ENCODE measurements at places on chromosomes 5 and 9. TPM values are rescaled to one million over a fixed set of nuclear protein-coding genes. Genes with fewer than 3 reads are reported as not detected.
A peak's percentile ranks its signal among the peaks of the same experiment; 100 is the strongest.

Gene TMEM171
- total RNA-seq = 6.7 TPM

Gene NEUROG1
- total RNA-seq = not detected

- H3K36me3 ChIP-seq = no peaks in the 10 kb centered on the region
- DNase-seq = peak; percentile 21
- H3K4me1 ChIP-seq = no peaks in the 10 kb centered on the region
- H3K4me3 ChIP-seq = no peak overlapping the region
- H3K27ac ChIP-seq = no peak overlapping the region
Observed at GRCh38 chr5:158212917-158213316, 354.0 kb upstream of the CLINT1 start.

DNA sequence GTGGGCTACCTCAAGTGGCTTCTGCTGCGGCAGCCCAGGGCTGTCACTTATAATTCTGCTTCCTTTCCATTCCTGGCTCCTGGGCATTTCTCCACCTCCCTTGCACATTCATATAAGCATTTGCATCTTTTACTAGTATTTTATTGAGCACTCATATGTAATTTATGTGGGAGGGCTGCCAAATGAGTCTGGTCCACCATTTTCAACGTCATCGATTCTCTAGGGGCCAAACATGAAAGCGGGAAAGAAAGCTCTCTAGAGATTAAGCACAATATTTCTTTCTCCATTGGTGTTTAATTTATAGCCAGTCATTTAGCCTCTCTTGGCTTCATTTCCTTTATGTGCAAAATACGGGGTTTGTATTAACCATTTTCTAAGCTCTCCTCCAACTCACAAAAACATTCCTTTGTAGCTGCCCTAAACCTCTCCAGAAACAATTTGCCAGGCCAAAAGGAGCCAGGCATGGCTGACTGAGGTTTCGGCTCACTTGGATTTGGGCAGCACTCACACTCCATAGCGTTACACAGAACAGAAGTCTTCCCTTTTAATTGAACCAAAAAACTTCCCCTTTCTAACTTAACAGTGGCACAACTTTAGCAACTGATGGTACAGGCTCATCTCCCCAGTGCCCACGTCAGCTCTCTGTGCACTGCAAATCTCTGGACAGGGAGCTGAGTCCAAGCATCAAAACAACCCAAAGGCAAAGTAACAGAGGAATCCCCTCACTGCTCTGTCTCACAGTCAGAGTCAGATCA, 183.5 kb downstream of the ROR2 start:
- H3K27me3 ChIP-seq = no peaks in the 10 kb centered on the region
- no peak overlapping the region for H3K4me3 ChIP-seq
- DNase-seq = no peak
- no peaks in the 10 kb centered on the region for H3K36me3 ChIP-seq
- H3K4me1 ChIP-seq = peaks cover 8% of the 10 kb centered on the region

DNA sequence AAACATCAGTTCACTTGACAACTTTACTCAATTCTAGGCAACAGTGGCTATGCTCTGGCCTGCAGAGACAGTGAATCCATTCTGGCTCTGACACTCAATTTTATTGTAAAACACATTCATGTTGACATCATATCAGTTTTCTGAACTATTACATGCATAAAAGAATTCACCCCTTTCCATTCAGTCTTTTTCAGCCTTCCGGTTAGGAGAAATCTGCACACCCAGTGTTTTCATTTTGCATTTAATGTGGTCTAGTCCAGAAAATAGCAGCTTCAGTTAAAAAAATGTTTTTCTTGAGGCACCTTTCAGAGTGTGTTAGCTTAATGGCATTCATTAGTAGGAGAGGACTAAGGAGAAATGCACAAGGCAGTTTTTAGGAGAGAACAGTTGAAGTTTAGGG, 95.1 kb downstream of the PBX3 start:
- no peaks in the 10 kb centered on the region for H3K36me3 ChIP-seq
- no peak for DNase-seq
- no peaks in the 10 kb centered on the region for H3K27me3 ChIP-seq

DNA sequence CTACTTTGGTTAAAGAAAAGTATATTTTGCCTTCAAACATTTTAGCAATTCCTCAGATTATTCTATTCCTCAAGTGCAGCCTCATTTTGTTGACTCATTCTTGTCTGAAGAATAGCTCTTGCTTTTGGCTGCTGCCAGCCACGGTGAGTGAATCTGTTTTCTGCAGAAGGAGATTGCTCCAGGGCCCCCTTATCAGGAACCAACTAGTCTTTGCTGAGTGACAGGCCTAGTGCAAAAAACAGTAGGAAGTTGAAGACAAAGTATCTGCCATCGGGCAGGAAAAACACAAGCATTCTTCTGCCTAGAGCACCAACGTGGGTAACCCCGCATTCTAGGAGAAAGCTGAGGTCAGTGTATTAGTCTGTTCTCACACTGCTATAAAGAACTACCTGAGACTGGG, 42.3 kb downstream of the ZNF883 start:
- peak; percentile 2 for DNase-seq
- H3K4me1 ChIP-seq = no peaks in the 10 kb centered on the region
- peaks cover 23% of the 10 kb centered on the region for H3K27me3 ChIP-seq
- H3K27ac ChIP-seq = no peak overlapping the region
- no peak overlapping the region for H3K4me3 ChIP-seq
- H3K36me3 ChIP-seq = no peaks in the 10 kb centered on the region

- peaks cover 9% of the 10 kb centered on the region for H3K36me3 ChIP-seq
- no peak overlapping the region for H3K4me3 ChIP-seq
- DNase-seq = no peak
- no peak overlapping the region for H3K27ac ChIP-seq
- no peaks in the 10 kb centered on the region for H3K27me3 ChIP-seq
Observed at GRCh38 chr9:126839301-126839700, 21.1 kb upstream of the ZBTB34 start.
